ENCODE measurements at places on chromosomes 11 and 22.

DNA sequence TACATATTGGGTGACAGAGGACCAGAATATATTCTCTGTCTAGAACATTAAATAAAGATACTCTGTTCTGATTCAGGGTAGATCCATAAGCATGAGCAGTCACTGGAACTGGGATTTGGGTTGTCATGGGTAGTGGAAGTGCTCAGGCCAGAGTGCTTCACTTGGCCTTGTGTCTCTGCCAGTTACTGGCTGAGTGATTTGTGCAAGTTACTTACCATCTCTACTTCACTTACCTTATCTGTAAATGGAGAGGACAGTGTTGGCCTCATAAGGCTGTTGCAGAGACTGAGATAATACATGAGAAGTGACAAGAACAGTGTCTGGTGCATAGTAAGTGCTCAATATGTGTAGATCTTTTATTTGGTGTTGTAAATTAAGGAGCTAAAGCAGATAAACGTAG is 17.6 kb downstream of the ATXN10 start:
- DNase-seq, result no peak

DNA sequence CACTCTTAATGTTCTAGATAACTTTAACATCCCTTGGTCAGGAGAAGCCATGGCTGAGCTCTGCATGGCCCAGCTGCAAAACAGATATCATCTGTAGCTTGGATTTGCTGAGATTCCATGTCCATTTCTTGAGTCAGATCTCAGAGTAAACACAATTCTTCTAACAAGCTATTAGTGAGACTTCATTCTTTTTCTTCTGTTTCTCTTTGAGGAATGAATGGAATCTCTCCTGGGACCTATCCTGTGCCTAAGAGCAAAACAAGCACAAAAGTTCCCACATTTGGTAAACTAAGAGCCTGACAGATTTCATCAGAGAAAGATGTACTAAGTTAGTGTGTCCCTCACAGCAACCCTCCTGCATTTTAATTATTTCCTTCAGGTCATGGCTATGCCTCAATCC is 142.8 kb downstream of the MAML2 start:
- DNase-seq, result no peak

DNA sequence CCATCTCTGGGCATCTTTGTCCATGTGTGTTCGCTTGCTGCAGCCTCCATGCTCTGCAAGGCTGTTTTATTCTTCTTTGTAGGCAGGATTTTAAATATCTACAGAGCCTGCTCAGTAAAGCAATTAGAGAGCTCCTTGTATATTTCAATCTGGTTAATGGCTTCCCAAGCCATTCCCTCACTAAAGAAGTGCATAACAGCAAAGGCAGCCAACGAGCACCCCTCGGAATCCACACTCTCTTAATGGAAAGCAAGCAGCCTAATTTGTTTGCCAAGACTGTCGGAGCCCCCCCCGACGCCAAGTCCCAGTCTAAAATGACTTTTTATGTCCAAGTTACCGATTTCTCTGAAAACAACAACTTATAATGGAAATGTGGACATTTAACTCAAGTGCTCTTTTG is 123.6 kb downstream of the ARL14EP start:
- DNase-seq, result no peak

DNA sequence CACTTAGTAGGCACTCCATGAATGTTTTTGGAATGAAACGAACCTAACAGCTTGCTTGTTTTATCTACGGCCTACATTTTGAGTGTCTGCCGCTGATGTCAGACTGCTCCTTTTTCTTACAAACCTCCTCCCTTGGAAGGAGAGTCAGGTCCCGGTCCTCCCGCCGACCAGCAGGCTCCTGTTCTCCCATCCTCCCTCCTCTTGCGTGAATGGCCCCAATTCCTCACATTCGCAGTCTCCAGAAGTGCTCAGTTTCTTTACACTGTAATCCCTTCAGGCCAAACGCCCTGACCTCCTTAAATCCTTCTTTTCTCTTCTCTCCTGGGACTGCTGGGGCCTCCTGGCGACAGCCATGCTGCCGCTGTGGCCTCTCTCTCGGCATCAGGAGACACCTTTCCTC is 82.6 kb upstream of the CSNK2A3 start:
- DNase-seq, result no peak

DNA sequence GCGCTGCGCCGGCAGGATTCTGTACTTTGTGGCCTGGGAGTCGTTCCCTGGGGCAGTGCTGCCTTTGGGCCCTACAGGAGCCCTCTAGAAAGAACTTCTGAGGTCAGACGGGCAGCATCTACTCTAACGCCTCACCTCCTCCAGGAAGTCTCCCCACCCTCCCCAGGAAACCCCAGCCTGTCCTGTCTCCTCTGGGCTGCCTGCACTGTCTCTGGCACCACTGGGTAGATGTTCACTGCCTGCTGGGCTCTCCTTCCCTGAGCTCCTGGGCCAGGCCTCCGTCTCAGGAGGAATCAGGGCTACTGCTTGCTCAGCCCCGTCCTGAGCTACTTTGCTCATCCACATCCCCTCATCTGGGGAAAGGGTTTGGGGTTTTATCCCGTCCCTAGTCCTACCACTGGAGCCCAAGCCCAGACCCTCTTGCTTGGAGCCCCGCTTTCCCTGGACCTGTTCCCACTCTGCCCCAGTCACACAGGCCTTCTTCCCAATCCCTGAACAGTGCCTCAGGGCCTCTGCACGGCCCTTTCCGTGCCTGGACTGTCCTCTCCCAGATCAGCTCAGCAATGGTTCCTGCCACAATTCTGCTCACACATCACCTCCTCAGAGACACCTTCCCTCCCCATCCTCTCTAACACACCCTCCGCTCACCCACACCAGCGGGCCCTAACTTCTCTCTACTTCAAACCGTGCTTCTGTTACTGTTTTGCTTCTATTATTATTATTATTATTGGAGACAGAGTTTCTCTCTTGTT is 11.3 kb upstream of the TREH start:
- DNase-seq, result no peak

- no peak for DNase-seq
Measured at GRCh38 chr11:78898266-78898775, 323.7 kb upstream of the NARS2 start.

GRCh38 chr22:44603767-44604166 is 98.2 kb upstream of the PRR5 start:
- no peak for DNase-seq

DNA sequence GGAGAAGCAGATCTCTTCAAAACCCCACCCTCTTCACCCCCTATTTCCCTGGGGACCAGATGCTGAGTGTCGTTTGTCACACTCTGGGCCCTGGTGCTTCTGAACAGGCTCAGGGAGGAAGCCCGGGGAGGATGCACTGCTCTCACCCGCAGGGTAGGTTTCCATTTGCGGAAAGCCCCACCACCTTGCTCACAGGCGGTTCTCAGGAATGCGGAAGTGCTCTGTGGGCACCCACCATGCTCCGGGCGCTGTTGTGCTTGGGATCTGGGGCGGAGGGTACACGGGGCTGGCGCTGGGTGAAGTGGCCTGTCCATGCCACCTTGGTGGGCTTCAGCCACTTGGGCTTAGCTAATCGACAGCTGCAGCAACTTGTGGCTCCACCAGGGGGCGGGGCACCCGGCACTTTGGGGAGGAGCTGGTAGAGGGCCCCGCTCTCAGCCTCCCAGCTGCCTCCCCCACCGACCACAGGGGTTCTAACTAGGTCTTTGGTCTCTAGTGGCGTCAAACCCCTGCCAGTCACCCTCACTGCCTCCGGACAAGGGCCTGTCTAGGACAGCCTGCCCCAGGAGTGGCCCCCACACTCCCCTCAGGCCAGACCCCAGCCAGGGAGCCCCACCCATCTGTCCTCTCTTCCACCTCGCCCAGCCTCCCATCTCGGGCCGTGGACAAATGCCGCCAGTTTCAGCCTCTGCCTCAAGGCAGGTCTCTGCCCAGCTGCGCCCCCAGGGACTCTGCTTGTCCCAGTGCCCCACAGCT is 7.4 kb downstream of the NDUFV1 start:
- DNase-seq, result peak; percentile 69

GRCh38 chr11:126742582-126742981 is 258.0 kb downstream of the KIRREL3 start:
- DNase-seq, result no peak

DNA sequence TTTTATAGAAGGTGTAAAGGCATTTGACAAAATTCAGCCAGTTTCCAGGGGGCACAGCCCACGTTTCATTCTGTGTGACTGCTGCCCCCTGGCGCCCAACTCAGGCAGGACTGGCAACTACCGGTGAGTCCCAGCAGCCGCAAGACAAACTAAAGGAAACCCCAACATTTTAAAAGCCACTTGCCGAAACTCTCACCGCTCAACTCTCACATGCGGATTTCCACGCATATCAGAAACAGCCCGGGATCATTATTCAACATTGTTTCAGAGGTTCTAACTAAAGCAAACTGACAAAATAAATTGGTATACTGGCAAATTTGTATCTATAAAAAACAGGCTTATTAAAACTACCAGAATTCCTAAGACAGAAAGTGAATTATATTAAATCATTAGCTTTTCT is 48.2 kb downstream of the MORC2 start:
- peak; percentile 81 for DNase-seq

DNA sequence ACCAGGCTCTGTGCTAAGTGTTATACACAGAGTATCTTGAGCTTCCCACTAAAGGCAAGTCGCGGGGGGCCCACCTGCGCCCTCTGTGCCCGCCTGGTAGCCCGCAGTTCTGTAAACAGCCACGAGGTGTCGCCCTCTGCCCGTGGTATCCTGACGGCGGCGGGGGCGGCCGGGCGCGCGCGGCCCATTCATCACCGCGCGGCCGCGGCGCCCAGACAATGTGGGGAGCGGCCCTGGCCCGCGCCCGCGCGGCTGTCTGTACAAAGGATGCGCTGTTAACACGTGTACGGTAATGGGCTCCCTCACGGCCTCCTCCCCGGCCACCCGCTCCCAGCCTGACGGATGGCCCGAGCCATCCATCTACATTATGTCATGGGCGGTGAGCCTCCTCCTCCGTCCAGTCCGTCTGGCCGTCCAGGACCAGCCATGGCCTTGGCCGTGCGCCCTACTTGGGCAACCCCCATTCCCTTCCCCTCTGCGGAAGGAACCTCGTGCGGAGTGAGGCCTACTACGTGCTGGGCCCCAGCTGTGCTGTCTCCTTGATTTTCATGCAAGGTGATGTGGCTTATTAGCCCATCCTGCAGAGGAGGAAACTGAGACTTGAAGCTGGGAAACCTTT is 99.4 kb downstream of the MIAT start:
- DNase-seq, result peak; percentile 14

DNA sequence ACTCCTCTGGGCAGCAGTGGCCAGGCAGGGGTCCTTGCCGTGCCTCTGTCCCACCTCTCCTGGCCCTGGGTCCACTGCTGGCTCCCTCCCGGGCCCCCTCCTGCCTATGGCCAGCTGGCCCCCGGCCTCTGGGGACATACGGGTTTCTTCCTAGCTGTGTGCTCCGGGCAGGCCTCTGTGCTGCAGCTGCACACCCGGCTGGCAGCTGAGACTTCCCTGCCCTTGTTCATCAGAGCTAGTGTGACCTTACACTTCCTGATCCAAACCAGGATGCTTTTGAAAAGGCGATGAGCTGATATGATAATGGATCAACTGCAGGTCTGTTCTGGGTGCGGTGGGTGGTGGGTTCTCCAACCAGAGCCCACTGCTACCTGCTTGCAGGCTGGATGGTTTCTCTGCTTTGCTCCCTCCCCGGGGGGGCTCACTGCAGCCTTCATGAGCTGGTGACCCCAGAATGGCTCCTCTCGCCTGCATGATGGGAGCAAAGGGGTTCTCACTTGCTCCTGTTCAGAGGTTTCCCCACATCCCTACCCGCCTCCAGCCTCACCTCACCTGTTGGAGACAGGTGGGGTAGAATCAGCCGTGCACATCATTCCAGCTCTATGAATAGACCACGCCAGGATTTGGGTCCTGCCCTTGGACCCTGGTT is 13.3 kb downstream of the B3GAT1 start:
- no peak for DNase-seq

GRCh38 chr11:12606597-12606996 is 67.6 kb upstream of the TEAD1 start:
- no peak for DNase-seq

GRCh38 chr11:76830639-76831327 is 29.9 kb upstream of the ACER3 start:
- no peak for DNase-seq

GRCh38 chr11:65880027-65880426 is 390 bp downstream of the CTSW start:
- no peak for DNase-seq

- peak; percentile 16 for DNase-seq
Measured at GRCh38 chr22:45101515-45102227, 62.1 kb upstream of the NUP50 start.

GRCh38 chr22:33639588-33640254 is 280.6 kb downstream of the LARGE1 start:
- no peak for DNase-seq

GRCh38 chr11:80146232-80146631 is 705.4 kb upstream of the TENM4 start:
- no peak for DNase-seq

GRCh38 chr22:50245214-50246072 is 620 bp upstream of the TUBGCP6 start:
- no peak for DNase-seq

GRCh38 chr11:94586978-94587377 is 19.8 kb downstream of the PIWIL4 start:
- DNase-seq, result no peak

GRCh38 chr11:30459821-30460220 is 126.3 kb downstream of the MPPED2 start:
- no peak for DNase-seq

- DNase-seq, result no peak
Measured at GRCh38 chr11:121445071-121445768, 6.9 kb upstream of the SORL1 start.

DNA sequence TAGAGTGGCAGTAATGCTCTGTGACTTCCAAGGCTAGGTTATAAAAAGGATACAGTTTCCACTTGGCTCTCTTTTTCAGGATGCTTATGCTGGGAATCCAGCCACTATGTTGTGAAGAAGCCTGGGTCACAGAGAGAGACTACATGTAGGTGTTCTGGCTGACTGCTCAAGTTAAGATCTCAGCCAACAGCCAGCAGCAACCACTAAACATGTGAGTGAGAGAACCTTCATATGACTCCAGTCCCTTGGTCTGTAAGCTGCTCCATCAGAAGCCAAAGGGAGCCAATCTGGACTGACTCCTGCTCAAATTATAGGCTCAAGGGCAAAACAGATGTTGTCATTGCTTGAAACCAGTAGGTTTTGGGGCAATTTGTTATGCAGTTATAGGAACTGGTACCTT is 162.7 kb downstream of the MAML2 start:
- no peak for DNase-seq

DNA sequence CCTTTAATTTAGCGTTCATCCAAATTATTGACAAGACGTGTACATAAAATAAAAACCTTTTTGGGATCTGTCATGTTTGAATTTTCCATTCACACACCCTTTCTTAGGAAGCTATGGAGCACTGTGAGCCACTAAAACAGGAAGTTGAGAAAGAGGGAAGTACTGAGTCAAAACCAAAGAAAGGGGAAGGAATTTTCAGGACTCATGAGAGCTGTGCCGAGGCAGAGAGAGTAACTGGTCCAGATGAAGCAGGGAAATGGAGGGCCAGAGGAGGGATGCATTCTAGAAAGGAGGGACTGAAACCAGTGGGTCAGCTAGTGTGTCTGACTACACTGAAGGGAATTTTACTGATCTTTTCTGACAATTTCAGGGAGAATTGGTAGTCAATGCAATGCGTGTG is 24.9 kb downstream of the APLP2 start:
- no peak for DNase-seq

- no peak for DNase-seq
Measured at GRCh38 chr11:83493917-83494316, 207.8 kb upstream of the CCDC90B start.

GRCh38 chr11:9146477-9146876 is 55.1 kb upstream of the SCUBE2 start:
- no peak for DNase-seq

GRCh38 chr11:27928809-27929208 is 179.1 kb downstream of the KIF18A start:
- no peak for DNase-seq

All from stimulated activated CD4-positive, alpha-beta T cell treated with anti-CD3 and anti-CD28 coated beads, Interleukin-15, amount 100 ng/mL, for 48 hours (primary cell).